HFF-Myc (cell line): ENCODE measurements at places on chromosomes 6 and 20.

DNA sequence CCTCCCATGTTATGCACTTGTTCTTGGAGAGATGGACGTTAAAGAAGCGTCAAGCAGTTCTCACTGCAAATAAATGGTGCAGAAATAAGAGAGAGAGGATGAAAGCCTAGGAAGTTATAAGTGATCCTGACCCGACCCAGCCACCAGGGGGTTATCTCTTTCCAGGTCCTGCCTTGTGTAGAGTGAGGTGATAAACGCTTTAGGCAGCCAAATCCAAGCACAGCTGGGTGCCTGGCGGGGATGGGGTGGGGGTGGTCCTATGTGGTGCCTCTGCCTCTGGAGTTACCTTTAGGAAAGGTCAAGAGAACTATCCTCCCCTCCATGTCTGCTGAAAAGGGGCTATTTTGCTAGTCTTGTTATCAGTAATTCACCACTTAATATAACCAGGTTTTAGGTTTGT, 9.2 kb upstream of the TFAP2A start:
- no peak for DNase-seq

DNA sequence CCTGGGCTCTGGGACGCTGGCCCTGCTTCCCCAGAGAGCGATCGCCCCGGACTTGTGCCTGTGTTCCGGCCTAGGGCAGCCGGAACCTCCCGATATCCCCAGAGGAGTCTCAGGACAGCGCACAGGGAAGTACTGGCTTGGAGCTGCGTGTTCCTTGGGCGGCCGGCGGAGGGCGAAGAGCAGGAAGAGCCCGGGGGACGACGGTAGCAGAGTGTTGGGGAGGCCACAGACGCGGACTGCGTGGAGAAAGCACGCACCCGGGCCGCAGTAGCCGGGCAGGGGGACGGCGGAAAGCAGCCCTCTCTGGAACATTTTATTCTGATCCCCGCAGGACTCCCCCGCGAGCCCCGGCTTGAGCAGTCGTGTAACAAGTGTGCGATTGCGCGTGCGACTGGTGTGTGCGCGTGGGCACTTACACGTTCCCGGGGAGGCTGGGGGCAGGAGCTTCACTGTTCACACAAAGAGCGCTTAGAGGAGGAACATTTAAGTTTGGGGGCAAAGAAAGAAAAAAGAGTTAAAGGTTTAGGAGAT, 36.1 kb downstream of the NCR2 start:
- no peak for DNase-seq

DNA sequence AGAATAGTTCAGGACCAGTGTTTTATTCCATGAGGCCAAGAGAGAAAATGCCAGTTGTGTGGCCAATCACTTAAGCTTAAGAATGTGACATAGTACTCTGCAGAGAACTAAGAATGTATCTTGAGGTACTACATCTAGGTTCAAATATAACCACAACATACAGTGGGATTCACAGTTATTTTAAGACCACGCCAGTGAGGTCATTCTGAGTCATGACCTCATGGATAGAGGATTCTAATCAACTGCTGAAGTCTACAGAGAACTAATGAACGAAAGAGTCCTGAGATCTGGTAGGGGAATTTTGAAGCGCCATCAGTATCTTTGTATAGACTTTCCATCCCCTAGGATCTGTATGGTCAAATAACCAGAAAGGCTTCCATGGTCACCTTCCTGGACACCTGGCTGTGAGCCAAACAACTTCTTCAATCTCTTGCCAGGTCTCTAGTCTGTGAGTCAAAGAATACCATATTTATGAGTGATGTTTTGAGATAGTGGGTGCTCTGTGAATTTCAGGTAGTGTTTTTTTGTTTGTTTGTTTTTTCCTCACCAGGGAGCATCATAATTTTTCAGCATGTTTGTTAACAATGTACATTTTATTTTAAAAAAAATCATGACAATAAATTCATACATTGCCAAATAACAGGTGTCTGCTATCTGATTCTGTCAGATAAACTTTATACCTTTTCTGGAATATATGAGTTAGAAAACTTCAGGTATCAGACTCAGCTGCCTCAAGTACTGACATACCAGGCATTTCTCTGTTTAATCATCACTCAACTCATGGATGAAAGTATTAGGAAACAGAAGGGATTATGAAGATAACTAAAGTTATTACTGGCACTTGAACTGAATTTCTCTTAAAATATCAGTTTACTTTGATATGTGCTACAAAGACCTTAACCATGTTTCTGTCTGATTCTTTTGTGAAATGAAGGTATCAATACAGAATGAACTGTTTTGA, 217.9 kb downstream of the PLCB4 start:
- no peak for DNase-seq

GRCh38 chr6:88698661-88699060, 264.8 kb downstream of the RNGTT start:
- no peak for DNase-seq

DNA sequence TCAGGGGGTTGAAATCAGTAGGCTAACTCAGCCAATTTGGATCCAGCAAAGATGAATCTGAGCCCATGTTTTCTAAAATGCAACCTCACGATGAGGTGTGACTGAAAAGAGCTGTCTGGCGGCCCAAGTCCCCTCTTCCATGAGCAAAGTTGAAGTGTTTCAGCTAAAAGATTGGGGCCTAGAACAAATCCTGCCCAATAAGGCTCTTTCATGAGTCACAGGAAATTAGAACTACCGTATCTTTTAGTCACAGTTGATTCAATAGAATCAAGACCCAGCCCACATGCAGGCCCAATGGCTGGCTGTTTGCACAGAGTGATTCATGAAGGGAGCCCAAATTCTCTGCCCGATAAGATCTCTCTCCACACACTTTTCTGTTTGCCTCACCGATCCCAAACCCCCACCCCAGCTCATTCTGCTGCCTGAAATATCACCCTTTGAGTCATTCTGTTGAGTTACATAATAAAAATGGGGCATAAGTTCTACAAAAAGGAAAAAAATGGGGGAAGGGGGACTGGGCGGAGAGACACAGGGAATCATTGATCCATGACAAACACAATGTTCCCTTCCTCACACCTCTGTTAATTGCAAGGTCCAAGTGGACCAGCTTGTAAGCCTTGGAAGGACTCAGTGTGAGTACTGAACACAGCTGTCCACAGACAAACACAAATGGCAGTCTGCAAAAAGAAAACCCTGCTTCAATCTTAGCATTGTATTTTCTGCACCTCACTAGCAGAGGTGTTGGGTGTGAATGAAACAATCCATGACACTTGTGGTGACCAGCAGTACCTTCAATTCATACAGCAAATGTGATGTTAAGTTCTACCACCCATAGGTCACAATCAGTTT, 13.8 kb downstream of the FOXQ1 start:
- DNase-seq = peak; percentile 90

DNA sequence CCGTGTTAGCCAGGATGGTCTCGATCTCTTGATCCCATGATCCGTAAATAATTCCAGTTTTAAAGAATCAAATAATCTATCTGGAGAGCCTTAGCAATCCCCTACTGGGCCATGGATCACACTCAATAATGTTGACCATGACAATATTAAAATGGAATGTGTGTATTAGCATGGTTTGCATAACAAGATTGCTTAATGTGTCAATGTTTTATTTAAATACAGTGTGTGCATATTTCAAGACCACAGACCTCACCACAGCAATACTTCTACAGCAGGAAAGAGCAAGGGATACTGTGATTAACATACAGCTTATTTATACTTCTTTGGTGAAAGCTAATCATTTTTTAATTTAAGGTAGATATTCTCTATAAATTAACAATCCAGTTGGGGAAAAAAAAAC, 470.4 kb downstream of the TFAP2B start:
- DNase-seq = no peak

DNA sequence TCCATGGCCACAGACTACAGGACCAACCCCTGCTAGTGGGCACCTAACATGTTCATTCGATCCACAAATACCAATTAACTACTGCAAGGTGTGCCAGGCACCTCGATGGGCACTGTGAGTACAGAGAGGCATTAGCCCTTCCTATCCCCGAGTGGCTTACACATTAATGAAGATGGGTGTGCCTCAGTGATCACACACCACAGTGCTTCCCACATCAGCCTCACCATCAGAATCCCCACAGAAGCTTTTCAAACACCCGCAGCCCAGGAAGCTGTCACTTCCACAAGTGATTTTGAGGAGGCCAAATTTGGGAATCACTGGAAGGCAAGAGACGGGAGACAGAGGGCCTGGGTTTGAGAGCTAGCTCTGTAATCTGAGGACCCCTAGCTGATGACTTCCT, 23.7 kb downstream of the EZR start:
- no peak for DNase-seq

DNA sequence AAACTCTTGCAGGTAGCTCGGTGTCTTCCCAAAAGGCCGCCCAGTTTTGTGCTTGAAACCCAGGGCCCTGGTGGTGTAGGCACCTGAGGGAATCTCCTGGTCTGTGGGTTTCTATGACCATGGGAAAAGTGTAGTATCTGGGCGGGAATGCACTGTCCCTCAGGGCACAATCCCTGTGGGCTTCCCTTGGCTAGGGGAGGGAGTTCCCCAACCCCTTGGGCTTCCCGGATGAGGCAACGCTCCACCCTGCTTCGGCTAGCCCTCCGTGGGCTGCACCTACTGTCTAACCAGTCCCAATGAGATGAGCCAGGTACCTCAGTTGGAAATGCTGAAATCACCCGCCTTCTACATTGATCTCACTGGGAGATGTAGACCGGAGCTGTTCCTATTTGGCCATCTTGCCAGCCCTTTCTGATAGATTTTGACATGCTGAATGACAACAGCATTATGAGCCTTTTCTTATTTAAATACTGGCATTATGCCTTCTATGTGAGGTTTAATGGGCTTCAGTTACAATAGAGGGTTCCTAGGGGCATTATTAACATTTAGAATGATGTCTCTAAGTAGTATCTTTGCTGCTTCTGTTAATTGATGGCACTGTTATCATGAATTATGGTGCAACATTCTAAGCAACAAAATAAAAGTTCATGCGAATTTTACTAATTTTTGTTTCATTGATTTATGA, 133.7 kb upstream of the FLRT3 start:
- no peak for DNase-seq

DNA sequence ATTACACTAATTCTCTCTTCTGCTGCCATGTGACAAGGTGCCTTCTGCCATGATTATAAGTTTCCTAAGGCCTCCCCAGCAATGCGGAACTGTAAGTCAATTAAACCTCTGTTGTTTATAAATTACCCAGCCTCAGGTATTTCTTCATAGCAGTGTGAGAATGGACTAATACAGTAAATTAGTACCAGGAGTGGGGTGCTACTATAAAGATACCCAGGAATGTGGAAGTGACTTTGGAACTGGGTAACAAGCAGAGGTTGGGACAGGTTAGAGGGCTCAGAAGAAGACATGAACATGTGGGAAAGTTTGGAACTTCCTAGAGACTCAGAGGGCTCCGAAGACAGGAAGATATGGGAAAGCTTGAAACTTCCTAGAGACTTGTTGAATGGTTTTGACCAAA, 34.8 kb downstream of the MICA start:
- no peak for DNase-seq

DNA sequence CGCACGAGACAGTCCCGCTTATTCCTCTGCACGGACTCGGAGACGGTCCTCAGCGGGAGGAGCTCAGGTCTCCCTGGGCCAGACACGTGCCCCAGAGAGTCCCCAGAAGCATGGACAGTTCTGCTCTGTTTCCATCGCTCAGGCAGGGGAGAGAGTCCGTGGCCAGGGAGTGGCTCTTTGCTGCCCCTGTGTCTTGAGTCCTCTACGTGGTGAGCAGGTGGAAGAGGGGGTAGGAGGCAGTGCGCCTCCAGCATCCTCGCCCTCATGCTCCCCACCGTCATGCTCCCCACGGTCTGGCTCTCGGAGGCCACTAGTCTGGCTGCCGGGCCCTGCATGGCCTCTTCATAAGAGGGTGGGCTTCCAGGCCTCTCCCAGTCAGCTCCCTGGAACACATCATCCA, 8.9 kb downstream of the TAGAP start:
- DNase-seq = no peak
